ENCODE measurements at places on chromosomes 4 and X.

GRCh38 chr4:164509951-164510350 is 244.0 kb upstream of the SMIM31 start:
- DNase-seq = no peak

GRCh38 chr4:40003986-40004385 is 26.3 kb upstream of the PDS5A start:
- no peak for DNase-seq

- DNase-seq = no peak
Measured at GRCh38 chr4:9781343-9782135, at the start of gene DRD5. DRD5 (plus strand) TSS chr4:9781634; CDS start chr4:9782030, 396 bp downstream.

DNA sequence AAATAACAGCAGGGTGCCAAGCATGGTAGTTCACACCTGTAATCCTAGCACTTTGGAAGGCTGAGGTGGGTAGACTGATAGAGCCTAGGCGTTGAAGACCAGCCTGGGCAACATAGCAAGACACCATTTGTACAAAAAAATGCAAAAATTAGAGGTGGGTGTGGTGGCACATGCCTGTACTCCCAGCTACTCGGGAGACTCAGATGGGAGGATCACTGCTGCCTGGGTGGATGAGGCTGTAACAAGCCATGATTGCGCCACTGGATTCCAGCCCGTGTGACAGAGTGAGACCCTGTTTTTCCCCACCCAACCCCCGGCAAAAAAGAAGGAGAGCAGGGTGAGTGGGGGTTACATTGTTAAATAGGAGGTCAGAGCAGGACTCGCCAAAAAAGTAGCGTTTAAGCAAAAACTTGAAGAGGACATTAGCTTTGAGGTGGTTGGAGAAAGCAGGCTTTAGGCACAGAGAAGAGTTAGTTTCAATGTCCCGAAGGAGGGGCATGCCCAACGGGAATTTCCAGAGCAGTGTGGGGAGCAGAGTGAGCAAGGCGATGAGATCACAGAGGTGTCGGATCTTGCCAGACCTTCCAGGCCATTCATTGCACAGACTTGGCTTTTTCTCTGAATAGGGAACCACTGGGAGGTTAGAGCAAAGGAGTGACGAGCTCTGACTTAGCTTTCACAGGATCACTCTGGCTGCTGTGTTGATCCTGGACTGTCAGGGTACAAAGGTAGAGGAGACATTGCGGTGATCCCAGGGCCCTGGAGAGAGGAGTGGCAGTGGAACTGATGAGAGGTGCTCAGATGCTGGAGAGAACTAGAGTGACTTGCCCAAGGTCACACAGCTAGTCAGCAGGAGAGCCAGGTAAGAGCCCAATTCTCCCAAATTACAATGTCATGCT is 70.6 kb downstream of the TRAPPC11 start:
- no peak for DNase-seq

GRCh38 chr4:185096032-185096653 is 46.9 kb upstream of the SLC25A4 start:
- DNase-seq = no peak

GRCh38 chrX:16771483-16772398 is 14.5 kb upstream of the TXLNG start:
- no peak for DNase-seq

DNA sequence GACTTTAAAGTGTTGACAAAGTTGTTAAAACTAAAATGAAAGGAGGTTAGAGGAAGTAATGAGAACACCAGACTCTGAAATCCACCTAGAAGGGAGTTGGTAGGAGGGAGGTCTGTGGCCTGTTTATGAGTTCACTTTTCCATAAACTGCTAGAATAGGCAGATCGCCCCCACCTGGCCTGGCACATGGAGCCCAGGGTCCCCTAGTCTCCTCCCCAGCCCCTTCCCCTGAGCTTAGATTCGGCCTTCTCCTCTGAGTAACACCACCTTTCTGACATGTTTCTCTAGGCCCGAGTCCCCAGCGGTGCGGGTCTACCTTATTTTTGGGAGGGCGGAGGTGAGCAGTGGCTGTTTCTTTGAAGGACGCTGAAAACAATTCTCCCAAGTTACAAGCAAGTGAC is 54.5 kb upstream of the FAT1 start:
- no peak for DNase-seq

- no peak for DNase-seq
Measured at GRCh38 chrX:39164212-39164611, 363.0 kb downstream of the MID1IP1 start.

GRCh38 chr4:57095245-57095644 is 14.9 kb downstream of the IGFBP7 start:
- no peak for DNase-seq

- no peak for DNase-seq
Measured at GRCh38 chrX:69539437-69539836, 35.3 kb downstream of the NALF2 start.

- no peak for DNase-seq
Measured at GRCh38 chr4:67575232-67576058, 16.9 kb downstream of the STAP1 start.

GRCh38 chr4:121669163-121669550 is 27.6 kb downstream of the ANXA5 start:
- DNase-seq = no peak

GRCh38 chr4:147463065-147463464 is 17.8 kb upstream of the EDNRA start:
- no peak for DNase-seq

- no peak for DNase-seq
Measured at GRCh38 chr4:88230461-88230891, 53.9 kb downstream of the PPM1K start.

DNA sequence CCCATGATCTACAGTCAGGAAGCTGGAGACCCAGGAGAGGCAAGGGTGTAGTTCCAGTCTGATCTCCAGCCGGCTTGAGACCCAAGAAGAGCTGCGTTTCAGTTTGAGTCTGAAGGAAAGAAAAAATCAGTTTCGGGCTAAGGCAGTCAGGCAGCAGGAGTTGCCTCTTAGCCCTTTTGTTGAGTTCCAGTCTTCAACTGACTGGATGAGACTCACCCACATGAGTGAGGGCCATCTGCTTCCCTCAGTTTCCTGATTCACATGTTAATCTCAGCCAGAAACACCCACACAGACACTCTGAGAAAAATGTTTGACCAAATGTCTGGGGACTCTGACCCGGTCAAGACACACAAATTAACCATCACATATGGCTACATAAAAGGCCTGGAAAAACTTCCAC is 73.6 kb upstream of the ELOVL6 start:
- no peak for DNase-seq

- DNase-seq = no peak
Measured at GRCh38 chr4:17636341-17636695, 21.9 kb downstream of the MED28 start.

DNA sequence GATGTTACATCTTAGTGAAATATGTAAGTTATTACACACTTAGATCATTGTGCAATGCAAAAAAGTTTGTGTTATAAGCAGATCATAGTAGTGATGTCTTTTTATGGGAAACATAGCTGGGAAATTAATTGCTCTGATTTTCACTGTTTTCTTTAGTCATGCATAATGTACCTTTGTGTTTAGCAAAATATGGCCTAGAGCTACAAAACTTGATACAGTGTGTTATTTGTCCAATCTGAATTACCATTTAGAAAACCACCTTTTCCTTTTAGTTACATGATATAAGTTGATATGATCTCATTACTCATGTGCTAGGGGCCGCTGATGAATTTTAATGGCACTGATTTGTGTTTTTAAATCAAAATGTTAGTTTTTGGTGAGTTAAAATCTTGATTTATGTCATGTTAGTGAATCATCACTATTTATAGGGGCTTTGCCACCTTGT is 2.0 kb downstream of the BMPR1B start:
- no peak for DNase-seq

DNA sequence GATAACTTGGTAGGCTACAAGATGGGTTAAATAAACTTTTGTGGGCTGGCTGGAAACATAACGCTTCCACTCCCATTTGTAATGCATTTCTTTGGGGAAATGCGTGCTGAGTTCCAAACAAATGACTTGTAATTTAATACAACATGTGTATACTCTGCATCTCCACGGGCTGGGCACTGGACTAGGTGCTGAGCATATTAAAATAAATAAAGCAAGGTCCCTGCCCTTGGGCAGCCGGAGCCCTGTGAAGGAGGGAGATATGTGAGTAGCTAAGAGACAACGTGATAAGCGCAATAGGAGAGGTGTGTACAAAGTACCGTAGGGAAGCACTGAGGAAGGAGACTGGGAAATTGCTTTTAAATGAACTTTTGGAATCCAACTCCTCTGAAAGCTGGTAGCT is 147.2 kb upstream of the RBPJ start:
- DNase-seq = no peak

GRCh38 chrX:129649268-129650182 is 5.2 kb downstream of the APLN start:
- no peak for DNase-seq

DNA sequence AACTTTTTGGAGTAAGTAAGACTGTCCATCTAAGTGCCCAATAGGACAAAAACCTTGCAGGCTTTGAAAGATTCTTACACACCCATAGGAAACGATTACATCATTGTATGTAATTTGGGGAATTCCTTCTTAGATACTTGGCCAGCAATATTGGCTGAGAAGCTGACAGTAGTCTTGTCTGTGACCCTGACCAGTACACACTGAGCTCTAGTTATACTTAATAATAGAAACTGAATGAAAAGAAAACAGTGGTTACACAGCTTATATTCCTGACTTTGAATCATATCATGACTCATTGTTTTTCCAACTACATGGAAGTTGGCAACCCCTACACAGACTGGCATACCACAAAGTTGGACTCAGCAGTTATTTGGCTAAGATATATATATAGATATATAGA is 7.1 kb upstream of the TLR2 start:
- DNase-seq = no peak

GRCh38 chr4:2961421-2961810 is 1.8 kb downstream of the NOP14 start:
- no peak for DNase-seq

GRCh38 chrX:19514791-19515614 is at the start of gene MAP3K15:
MAP3K15 (minus strand) TSS chrX:19515508; CDS start chrX:19515261, 247 bp downstream.
- DNase-seq = no peak
